Activated CD4-positive, alpha-beta T cell treated with anti-CD3 and anti-CD28 coated beads for 1 hour (primary cell): ENCODE measurements at places on chromosomes 16 and 17.

GRCh38 chr17:67500261-67500660 is 123.2 kb downstream of the PITPNC1 start:
- no peak for DNase-seq

- no peak for DNase-seq
Measured at GRCh38 chr16:6232056-6232455, 1100.6 kb upstream of the RBFOX1 start.

DNA sequence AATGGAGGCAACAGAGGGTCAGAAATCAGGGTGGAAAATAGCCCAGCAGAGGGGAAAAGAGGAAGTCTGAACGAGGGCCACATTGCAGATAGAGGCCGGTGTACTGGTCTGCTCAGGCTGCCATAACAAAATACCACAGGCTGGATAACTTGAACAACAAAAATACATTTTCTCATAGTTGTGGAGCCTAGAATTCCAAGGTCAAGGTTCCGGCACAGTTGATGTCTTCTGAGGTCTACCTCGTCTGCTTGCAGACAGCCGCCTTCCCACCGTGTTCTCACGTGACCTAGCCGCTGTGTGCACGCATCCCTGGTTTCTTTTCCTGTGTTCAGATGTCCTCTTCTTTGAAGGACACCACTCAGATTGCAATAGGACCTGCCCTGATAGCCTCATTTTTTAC is 249.4 kb downstream of the WWOX start:
- no peak for DNase-seq

- DNase-seq = no peak
Measured at GRCh38 chr17:28372945-28373274, 1.4 kb downstream of the SARM1 start.

- DNase-seq = peak; percentile 29
Measured at GRCh38 chr17:28549236-28550132, 2.9 kb downstream of the UNC119 start.

- no peak for DNase-seq
Measured at GRCh38 chr16:87828907-87829621, 40.2 kb downstream of the SLC7A5 start.

- DNase-seq = no peak
Measured at GRCh38 chr16:28880589-28880915, 2.3 kb downstream of the ATP2A1 start.

GRCh38 chr17:1108765-1109605 is 70.8 kb downstream of the ABR start:
- peak; percentile 54 for DNase-seq

- DNase-seq = no peak
Measured at GRCh38 chr16:75002474-75002873, 3.6 kb downstream of the ZNRF1 start.

DNA sequence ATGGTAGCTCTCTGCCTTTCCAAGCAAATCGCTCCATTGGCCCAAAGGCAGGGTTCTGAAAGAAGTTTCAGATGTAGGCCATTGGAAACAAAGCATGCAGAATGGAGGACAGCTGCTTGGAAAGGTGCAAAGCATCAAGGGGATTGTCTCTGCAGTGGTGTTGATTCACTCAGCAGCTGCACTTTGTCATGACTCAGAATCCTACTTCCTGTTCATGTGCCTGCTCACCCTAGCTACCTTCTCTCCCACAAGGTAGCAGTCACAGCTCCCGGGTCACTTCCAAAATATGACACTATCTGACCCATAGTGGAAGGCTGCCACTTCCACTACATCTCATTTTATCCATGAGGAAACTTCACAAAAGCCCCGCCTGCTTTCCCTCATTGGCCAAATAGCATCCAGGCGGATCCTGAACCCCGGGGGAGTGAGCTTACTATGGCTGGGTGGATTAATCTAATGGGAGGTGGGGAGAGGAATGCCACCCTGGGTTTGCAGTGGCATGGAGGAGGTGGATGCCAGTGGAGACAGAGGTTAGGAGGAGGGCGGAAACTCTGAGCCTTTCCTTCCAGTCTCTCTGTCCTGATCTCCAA is 74.7 kb upstream of the NKD1 start:
- no peak for DNase-seq

- no peak for DNase-seq
Measured at GRCh38 chr17:58170622-58171021, 3.8 kb downstream of the OR4D2 start.

- DNase-seq = no peak
Measured at GRCh38 chr16:30967795-30968194, 10.2 kb downstream of the SETD1A start.

DNA sequence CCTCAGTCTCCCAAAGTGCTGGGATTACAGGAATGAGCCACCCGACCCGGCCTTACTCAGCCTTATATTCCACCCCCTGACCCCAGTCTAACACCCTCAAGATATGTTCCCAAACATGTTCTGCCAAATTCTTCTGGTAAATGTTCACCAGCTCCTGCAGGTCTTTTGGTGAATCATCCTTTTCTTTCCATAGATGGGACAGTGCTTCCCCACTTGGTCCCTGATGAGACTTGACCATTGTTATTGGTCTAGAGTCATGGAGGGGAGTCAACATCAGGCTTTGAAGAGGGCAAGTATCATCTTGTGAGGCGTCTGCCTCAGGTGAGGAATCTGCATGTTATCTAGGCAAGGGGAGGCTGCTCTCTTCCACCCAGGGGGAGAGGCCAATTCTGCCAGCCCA is 10.4 kb upstream of the RUNDC3A start:
- no peak for DNase-seq

GRCh38 chr16:17194190-17194780 is 276.5 kb downstream of the XYLT1 start:
- peak; percentile 32 for DNase-seq
